CD4-positive, alpha-beta T cell treated with Interleukin-4 for 1 hour (primary cell): ENCODE measurements at places on chromosomes 3 and 15.

DNA sequence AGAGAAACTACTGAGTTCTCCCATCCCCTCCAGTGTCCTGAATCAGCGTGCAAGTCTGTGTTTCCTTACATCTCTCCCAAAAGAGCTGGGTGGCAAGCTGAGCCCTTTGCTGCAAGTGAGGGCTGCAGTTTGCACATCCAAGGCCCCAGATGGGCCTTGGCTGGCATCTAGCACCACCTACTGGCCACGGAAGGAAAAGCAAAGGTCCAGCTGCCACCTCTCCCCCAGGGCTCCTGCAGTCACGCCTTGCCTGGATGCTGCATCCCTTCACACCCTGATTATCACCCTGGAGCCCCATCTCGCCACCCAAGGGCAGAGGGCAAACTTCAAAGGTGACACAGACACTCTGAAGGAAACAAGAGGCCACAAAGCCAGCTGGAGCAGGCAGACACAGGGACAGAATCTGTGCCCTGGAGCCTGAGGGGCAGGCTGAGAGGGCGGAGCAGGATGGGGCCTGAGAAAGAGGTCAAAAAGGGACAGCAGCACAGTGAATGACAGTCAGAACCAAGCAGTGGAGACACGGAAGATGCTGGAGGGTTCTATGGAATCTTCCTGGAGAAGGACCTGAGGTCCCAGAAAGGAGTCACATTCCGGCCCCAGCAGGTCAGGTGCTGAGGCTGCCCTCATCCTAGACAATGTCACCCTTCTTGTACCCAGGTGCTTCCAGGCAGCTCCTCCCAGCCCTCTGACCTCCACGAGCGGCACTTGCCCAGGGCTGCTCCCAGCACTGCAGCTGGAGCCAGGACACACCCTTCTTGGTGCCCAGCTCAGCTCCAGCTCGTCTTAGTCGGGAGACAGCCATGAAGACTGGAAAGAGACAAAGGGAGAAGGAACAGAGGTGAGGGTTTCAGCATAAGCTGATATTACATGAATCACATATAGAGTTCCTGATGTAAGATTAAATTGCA is 18.3 kb upstream of the NTRK3 start:
- peak; percentile 28 for DNase-seq

DNA sequence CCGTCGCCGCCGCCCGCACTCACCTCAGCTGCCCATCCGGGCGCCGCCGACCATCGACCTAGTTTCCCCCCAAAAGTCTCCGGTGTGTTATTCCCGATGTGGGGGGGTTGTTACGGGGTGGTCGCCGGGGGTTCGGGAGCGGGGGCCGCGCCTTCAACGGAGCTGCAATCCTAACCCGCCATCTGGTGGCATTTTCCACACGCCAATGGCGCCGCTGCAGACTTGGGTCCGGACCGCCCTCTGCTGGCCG is at the start of gene STAG1:
STAG1 (minus strand) TSS at position 207 of the 250 bp plus-strand sequence. CDS start 121,480 bp downstream, outside the sequence.
- DNase-seq: no peak

GRCh38 chr15:84685304-84685703 is 27.3 kb upstream of the NMB start:
- no peak for DNase-seq

- no peak for DNase-seq
Measured at GRCh38 chr3:126267169-126267975, 87.0 kb upstream of the ALDH1L1 start.

DNA sequence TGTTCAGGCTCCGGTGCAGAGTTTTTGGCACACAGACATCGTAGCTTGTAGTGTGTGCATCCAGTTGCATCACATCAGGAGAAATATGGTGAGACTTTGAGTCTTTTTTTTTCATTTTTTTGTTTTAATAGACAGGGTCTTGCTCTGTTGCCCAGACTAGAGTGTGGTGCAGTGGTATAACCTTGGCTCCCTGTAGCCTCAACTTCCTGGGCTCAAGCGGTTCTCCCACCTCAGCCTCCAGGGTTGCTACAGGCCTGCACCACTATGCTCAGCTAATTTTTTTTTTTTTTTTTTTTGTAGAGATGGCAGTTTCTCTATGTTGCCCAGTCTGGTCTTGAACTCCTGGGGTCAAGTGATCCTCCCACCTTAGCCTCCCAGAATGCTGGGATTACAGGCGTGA is 51.1 kb upstream of the TEX264 start:
- no peak for DNase-seq

- DNase-seq: no peak
Measured at GRCh38 chr3:42653560-42654330, at the start of gene ZBTB47. TSS of gene ZBTB47 (plus strand) at chr3:42653697. CDS start at chr3:42658356, 4,659 bp downstream.

GRCh38 chr3:50620820-50621219 is 3.9 kb downstream of the MAPKAPK3 start:
- no peak for DNase-seq

DNA sequence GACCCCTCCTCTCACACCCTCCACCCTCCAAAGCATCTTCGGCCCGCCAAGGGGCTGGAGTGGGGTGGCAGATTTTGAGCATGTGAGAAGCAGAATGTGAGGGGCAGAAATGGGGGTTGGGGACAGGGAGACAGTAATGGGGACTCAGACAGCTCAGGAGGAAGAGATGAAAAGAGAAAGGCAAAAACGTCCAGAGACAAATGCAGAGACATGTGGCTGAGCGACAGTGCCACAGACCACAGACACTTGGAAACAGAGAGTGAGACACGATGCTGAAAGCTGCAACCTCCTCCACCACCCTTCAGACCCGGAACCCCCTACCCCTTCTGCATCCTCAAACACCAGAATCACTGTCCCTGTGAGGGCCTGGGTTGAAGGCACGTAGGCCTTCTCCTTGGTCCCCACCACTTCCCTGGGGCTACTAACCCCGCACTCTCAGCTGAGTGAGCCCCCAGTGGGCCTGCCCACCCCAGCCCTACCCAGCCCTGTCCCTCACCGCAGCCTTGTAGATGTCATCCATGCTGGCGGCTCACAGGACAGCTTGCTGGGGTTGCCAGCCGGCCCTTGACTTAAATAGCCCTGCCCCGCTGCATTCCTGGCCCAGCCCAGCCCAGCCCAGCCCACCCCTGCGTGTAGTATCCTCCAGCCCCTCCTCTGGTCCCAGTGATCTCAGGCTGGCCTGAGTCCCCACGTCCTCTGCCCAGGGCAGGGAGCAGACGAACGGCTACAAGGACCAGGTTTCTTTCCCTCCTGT is at the start of gene TNNC1:
TNNC1 (minus strand) TSS at position 546 of the 754 bp plus-strand sequence; CDS start at position 520, 26 bp downstream.
- DNase-seq: no peak

DNA sequence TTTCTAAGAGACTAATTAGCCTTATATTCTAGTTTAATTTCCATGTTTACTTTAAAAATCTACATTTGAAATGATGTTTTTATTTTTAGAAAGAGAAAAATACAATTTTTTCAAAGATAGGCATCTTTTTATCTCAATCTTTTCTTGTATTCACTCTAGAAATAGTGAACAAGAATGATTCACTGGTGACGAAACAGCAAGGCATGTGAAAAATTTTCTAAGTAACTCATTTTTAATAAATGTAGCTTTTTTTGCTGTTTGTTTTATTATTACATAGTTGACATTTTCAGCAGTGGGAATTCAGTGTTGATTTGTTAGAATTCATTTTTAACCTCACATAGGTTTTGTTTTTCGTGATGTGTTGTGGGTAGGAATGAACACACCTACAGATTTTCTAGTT is 1226.4 kb downstream of the NSUN3 start:
- no peak for DNase-seq

DNA sequence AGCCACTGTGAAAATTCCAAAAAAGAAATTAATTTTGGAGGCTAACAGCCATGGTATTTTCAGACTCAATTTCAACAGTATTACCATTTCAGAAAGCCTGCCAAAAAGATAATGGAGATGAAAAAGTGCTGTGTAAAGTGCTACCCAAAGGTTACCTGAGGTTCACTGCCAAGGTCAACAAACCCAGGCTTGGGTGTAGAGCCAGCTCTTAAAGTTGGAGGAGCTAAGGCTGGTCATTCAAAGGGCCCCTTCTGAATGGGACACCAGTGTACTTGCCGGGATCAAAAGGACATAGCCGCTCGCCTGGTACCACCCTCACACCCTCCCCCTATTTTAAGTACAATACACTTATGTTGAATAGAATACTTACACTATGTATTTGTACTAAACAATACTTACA is 64.5 kb downstream of the ETV5 start:
- no peak for DNase-seq

- no peak for DNase-seq
Measured at GRCh38 chr3:83953417-83954089, 1005.2 kb upstream of the CADM2 start.

GRCh38 chr15:95086531-95087252 is 855.3 kb downstream of the MCTP2 start:
- no peak for DNase-seq

- no peak for DNase-seq
Measured at GRCh38 chr3:182214416-182214815, 502.7 kb downstream of the SOX2 start.

- DNase-seq: no peak
Measured at GRCh38 chr3:54307566-54308180, 185.3 kb downstream of the CACNA2D3 start.

- DNase-seq: no peak
Measured at GRCh38 chr3:139774560-139775302, 97.0 kb upstream of the NMNAT3 start.

- no peak for DNase-seq
Measured at GRCh38 chr3:118550122-118550521, 484.5 kb downstream of the IGSF11 start.

- no peak for DNase-seq
Measured at GRCh38 chr3:160982491-160982890, 122.7 kb downstream of the B3GALNT1 start.

DNA sequence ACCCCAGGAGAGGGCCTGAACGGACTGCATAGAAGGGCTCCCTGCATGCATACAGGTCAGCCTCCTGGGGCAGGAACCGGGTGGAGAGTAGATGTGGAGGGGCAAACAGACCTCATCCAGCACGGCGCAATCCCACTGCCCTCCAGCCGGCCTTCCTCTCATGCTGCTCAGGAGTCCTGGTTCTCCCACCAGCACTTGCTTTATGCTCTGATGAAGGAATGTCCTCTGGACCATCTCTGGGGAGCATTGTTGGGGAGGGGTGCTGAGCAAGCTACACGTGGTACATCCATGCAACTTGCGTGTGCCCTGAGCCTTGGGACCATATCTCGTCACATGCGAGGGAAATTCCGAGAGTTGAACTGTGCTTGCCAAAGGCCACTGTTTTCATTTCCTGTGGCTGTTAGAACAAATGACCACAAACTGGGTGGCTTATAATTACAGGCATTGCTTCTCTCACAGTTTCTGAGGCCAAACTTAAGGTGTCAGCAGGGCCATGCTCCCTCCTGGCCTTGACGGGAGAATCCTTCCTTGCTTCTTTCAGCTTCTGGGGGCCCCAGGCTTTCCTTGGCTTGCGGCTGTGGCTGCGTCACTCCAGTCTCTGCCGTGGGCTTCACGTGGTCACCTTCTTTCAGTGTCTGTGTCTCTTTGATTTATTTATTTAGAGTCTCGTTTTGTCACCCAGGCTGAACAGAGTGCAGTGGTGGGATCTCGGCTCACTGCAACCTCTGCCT is 12.2 kb downstream of the SELENOS start:
- no peak for DNase-seq

- DNase-seq: no peak
Measured at GRCh38 chr3:195548987-195549386, 5.9 kb upstream of the PPP1R2 start.

GRCh38 chr3:188183452-188183851 is 29.5 kb downstream of the LPP start:
- DNase-seq: no peak

GRCh38 chr15:72585025-72585424 is 69.5 kb upstream of the GOLGA6B start:
- DNase-seq: no peak

DNA sequence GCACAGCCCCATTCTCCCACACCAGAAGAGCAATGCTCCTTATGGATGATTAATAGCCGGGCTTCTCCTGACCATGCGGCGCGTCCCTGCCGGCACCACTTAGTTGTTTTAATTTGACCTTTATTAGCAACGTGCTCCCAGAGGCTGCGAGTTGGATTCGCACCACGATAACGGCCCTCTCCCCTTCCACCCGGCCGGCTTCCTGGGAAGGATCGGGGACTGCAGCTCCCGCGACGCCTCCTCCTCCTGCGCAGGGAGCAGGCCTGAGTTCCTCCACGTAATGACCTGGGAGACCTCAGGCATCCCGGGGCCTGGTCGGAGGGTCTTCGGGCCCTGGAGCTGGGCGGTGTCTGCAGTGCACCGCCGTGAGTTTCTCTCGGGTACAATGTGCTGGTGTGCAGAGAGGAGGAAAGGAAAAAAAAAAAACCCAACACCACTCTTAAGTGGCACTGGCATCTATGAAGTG is 243.3 kb upstream of the TOPAZ1 start:
- no peak for DNase-seq
